ENCODE measurements at places on chromosomes 1 and 21.

DNA sequence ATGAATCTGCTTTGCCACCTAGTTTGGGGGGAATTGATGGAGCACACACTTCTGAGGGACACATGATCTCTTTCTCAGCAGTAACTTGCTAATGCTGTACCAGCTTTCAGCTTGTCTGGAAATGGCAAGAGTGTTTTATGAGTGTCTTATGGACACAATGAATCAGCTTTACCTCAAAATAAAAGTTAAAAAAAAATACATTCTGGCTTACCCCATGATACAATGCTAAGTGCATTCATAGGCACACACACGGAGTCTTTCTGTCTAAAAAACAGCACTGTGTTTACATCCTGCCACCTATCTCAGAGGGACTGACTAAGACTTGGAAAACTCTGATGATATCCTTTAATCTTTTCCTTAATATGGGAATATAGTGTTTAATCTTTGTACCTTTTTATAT, 455.5 kb upstream of the ADAMTS5 start:
- no peak for DNase-seq

DNA sequence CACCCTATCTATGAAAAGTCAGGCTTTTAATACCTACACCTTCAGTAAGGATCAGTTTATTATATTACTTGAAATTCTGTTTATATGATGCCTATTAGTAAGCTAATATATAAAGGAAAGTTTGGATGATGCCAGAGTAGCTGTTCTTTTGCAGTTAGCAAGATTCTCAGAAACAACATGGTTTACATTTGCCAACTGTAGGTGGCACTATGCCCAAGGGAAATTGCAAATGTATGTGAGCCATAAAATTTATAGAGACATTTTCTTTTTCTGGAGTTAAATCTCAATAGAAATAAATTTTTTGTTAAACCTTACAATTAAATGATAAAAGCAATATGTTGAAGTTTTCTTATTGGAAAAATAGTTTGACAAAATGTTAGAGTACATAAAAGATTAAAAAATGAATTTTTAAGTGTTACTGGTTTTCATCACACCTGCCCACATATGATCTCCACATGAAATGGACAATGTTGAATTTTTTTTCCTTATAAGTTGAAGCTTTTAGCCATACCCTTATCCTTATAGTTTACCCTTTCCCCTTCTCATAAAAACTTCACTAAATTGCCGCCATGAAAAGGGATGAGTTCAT, 32.1 kb upstream of the EPHX4 start:
- DNase-seq: peak; percentile 21

- no peak for DNase-seq
Observed at GRCh38 chr1:33515112-33515511, 42.7 kb downstream of the ZSCAN20 start.

GRCh38 chr1:234768569-234769283, 158.7 kb upstream of the IRF2BP2 start:
- peak; percentile 51 for DNase-seq

- no peak for DNase-seq
Observed at GRCh38 chr1:226937940-226938725, 2.0 kb upstream of the COQ8A start.

GRCh38 chr1:9676815-9677393, 25.4 kb downstream of the PIK3CD start:
- no peak for DNase-seq

- DNase-seq: peak; percentile 75
Observed at GRCh38 chr1:1021010-1021919, 1.3 kb downstream of the AGRN start.

- no peak for DNase-seq
Observed at GRCh38 chr1:212042436-212042835, 6.9 kb downstream of the DTL start.

DNA sequence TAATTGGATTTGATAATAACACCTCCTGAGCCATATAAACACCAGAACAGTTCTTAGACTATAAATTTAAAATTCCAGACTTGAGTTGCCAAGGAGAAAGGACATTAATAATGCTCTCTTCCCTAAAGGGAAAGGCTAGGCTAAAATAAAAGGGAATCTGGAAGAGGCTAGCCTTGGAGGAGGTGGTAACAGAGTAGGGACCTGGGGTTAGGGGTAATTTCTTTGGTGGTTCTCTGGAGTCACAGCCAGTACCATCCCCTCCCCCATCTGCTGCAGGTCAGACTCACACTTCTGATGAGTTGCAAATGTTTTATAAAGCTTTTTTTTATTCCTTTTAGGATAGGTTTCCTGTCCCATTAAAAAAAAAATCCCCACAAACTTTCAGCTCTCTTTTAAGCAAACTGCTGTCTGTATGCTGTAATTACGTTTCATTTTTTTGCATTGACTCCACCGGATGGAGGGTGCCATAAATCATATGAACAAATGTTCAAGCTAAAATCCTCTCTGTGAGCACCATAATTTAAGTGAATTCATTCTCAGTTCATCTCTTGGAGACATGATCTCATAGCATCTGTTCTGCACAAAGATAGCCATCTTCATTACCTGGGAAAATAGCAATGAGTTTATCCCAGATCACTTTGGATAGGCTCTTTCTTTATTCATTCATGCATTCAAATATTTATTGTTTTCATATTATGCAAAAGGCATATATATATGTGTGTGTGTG, 379.6 kb downstream of the TTLL7 start:
- no peak for DNase-seq

GRCh38 chr1:240239309-240239708, 147.6 kb downstream of the FMN2 start:
- no peak for DNase-seq

DNA sequence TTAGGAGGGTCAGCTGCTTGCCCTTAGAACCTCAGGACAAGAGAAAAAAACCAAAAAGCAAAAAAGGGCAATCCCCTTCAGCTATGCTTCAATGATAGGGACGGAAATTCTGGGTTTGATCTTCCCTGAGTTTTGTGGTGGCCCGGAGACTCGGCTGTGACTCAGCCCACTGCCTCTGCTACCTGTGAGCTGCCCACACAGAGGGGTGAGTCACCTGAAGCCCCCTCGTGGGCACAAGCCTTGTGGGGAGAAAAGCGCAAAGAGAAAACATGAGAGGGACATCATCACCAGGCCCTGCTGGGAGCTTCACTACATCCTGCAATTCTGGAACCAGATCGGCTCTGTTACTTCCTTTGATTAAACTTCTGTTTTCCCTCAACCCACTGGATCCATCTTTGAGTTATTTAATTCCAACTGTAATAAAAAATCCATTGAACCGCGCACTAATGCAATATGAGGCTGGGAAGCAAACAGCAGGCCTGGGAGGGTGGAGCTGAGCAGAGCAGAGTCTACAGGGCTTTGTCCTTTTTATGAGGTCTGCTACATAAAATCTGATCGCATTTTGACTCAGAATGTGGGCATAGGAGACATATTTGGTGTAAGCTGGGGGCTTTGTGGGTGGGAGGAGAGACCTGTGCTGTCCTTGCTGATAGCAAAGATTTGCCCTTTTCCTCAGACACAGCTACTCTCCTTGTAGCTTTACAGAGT, 58.7 kb upstream of the STUM start:
- DNase-seq: no peak

GRCh38 chr1:192807211-192808162, 1.4 kb upstream of the RGS2 start:
- no peak for DNase-seq

GRCh38 chr1:98025858-98026257, 105.0 kb upstream of the DPYD start:
- no peak for DNase-seq
